Dermis blood vessel endothelial cell (primary cell): ENCODE measurements at places on chromosomes 5 and 9. TPM values are rescaled to one million over a fixed set of nuclear protein-coding genes. Genes with fewer than 3 reads are reported as not detected.

- no peak for DNase-seq
Observed at GRCh38 chr9:91196103-91196950, 165.4 kb downstream of the AUH start.

- DNase-seq = peak; percentile 58
Observed at GRCh38 chr5:9544502-9545135, 1.3 kb downstream of the SEMA5A start.

DNA sequence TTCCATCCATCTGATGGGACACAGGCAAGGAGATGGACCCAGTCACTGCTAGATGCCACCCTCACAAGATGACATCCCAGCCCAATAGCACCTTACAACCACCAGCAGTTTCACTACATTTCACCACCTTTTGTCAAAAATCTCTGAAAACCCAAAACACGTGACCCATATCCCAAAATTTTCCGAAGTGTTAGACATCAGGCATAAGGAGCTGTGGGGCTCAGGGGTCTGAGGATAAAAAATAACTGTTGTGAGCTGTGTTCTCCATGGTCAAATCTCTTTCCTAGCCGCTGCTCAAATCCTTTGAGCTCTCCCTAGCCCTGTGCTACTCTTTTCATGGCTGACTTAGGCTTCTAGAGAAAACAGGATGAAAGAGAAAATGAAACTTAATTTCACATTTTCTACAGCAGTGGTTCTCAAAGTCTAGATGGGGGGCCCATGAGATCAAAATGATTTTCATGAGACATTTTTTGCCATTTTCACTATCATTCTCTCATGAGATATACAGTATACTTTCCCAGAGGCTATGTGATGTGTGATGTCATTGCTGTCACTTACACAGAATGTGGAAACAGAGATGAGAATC is 40.7 kb downstream of the TIMD4 start:
- DNase-seq = no peak

DNA sequence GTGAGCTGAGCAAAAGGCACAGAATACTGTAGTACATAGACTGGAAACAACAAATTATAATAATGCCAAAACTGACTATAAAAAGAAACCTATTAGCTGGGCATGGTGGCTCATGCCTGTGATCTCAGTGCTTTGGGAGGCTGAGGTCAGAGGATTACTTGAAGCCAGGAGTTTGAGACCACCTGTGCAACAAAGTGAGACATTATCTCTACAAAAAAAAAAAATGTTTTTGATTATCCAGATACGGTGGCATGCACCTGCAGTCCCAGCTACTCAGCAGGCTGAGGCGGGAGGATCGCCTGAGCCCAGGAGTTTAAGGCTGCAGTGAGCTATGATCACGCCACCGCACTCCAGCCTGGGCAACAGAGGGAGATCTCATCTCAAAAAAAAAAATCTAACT is 175.9 kb downstream of the TTC39B start:
- DNase-seq = no peak

DNA sequence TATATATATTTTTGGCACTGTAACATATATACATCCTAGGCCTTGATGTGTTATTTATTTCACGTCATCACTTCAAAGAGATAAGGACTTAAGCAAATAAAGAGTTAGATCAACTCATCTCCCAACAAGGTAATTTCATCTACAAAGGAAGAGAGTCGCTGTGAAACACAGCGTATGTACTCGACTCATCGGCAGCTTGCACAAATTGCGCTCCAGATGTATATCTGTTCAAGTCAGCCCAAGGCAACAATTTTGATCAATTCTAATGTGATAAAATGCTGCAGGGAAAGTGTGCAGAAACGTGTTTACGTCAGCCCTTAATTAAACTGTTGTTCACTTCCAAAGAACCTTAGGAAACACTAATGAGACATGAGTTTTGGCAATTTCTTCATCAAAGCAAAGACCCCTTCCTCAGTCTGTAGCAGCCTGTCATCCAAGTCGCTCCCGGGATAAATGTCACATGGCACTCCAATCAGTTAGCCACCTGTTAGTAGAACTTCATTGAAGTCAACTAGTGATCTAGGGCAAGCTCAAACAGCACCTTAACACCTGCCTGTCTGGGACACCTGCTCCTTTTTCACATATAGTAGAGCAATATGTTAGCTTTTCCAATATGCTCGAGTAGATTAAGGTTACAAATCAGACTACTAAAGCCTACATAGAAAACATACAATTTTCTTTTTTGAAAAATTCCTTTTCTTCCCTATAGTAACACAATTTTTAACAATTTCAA is 182.4 kb downstream of the NFIB start:
- DNase-seq = no peak

DNA sequence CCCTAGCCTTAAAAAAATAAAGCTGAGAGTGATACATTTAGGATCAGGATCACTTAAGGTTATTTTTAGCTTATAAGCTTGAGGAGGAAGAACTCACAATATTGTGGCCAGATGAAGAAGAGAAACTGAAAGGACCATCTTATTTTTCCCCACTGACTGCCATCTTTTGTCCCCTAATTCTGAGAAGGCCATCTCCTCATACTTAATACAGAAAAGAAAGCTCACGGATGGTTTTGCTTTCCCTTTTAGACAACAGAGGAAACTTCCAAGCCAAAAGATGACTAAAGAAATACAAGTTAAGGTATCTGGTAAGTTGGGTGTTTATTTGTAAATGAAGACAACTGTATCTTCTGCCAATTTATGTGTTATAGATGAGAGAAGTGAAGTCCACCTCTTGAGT is 36.4 kb downstream of the ERAP1 start:
- DNase-seq = no peak

GRCh38 chr5:151051066-151051930 is 29.5 kb downstream of the TNIP1 start:
- DNase-seq = peak; percentile 92

DNA sequence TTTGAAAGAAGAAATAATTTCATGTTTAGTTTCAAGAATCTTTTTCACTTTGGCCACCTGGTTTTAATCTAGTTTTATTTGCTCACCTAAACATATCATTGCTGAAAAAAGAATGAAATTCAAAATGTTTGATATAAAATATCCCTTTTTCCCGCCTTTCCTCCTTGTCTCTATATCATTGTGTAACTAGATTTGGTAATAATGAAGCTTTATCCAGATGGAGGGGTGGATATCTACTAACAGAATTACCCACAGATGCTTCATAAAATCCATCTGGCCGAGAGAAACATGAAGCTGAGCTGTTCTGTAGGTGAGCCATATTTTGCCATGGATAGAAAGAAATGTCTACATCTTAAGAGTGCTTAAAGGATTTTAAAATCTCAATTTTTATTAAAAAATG is 214.7 kb downstream of the ICE1 start:
- DNase-seq = no peak

GRCh38 chr9:121557581-121558447 is 58.2 kb upstream of the GGTA1 start:
- DNase-seq = peak; percentile 94

DNA sequence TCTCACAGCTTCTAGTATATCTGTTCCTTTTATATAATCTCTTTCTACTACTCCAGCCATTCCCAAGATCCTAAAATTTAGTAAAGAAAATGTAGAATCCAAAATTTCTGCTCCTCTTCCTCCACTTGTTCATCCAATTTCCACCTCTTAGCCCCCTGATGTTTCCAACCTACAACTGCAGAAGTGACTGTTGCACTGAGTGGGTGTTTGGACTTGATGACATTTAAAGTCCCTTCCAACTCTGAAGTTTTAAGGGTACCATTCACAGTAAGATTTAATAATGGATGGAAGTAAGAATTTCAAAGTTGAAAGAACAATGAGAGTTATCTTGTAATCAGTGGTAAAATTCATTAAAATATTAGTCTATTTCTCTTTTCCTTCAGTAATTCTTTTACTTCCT is 5.5 kb downstream of the DIAPH1 start:
- no peak for DNase-seq

DNA sequence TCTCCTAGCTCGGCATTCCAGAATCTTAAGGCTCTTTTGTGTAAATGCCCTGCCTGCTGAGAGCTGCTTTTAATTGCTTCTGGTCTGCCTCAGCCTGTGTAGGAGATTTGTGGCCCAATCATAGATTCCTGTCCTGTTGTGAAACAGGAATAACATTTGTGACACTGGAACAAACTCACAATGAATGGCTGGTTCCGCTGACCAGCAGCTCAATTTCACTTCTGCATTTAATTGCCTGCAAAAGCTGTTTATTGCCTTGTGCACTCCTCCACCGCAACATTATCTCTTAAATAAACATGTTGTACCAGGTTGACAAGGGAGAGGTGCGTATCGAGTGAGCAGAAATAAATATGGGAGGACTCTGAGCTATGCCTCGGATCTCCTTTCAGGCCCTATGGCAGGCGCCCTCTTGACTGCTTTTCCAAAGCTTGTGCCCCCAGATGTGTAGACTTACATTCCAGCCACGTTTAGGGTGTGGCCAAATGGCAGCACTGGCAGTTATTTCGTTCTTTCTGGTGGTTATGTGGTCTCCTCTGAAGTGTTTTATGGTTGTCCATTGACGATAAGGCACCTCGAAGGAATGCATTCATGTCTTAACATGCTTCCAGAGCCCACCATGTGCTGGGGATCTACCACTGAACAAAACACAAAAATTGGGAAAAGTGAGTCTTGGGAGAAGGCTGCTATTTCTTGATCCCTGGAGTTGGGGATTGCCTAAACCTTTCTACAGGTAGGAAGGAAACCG is 58.1 kb downstream of the DMRT1 start:
- DNase-seq = no peak

GRCh38 chr5:88769165-88769564 is 113.8 kb downstream of the MEF2C start:
- DNase-seq = no peak

DNA sequence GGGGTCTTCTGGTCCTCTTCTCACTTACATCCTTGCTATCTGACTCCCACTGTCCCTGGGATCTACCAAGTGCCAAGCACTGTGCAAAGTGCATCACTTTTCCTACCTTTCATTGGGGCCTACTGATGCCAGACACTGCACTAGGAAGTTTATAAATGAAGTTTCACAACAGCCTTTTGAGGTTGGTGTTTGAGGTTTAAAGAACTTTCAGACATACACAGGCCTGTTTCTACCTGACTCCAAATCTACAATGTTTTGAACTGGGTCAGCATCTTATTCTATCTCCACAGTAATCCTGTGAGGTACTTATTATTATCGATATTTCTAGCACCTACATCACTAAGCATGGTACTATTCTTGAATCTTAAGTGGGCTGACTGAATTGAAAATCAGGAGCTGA is 227.7 kb downstream of the ZSWIM6 start:
- DNase-seq = no peak

DNA sequence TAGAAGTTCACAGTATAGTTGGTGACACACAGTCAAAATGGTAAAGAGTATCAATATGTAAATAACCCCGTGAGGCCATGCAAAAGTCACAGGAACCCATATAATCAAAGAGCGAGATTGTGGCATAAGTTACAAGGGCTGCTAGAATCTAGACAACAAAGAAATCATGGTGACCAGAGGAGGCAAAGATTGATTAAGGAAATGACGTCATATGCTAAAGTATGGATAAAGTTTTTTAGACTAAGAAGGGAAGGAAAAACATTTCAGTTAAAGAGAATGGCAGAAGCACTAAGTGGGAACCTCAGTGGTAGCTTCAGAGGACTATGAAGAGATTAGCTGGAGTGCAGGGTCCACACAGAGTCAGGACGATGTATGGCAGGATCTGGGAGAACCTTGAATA is 330.3 kb downstream of the NFIB start:
- DNase-seq = no peak

- DNase-seq = no peak
Observed at GRCh38 chr9:89383030-89383720, 64.9 kb downstream of the SECISBP2 start.

DNA sequence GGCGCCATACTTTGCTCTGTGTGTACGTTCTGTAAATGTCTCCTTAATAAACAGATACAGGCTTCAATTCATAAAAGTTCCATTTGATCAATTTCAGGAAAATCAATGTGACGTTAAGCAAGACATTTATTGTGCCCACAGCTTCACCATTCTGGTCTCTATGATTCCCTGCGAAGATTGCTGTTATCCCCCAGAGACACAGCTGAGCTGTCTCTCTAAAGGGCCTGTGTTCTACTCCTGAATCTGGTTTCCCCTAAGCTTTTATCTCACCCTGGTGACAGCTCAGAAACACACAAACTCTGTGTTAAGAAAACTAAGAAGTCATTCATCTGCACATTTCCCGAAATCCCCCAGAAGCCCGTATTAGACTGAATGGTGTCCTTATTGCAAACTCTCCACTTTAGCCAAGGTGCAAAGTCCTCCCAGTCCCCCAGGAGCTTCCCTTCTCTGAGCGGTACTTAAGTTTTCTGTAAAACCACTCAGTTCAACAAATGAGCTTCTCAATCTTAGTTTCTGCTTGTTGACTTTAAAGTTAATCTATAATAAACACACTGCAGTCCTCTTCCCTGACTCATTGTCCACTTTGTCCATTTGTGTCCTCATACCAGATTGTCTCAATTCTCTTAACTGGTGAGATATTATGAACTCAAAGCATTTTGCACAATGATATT is 1.4 kb upstream of the C5orf15 start:
- DNase-seq = no peak

DNA sequence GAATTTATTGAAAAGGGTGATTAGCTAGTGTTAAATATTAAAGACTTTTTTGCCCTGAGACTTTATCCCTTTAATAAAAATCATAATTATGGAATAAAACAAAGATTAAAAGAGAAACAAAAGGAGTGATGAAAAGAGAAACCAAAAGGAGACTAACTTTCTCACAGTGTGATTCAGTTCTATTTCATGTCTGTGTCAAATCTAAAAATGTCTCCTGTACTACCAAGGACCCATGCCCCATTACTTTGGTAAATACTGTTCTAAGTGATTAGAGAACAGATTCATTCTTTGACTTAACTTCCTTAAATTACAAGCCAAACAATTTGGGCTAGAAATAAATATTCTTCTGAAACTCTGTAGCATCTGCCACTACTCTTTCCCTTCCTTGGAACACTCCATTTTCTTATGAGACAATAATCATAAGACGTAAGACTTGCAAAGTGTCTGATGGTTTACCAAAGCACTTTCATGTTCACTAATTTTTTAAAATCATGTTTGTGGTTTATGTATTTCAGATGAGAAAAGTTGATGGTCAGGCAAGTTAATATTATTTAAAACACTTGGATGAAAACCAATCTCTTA is 319.0 kb downstream of the EBF1 start:
- no peak for DNase-seq

- DNase-seq = peak; percentile 35
Observed at GRCh38 chr5:73701566-73701965, 75.6 kb downstream of the ARHGEF28 start.

The CSF1R gene
- total RNA-seq = not detected in 2 replicates

The ADAMTS19 gene
- not detected in 2 replicates for total RNA-seq

The AP3S1 gene
- 63.6 and 78.6 TPM in 2 replicates for total RNA-seq

The XPA gene
- total RNA-seq = 8.3 and 11.9 TPM in 2 replicates

The SPATA31E1 gene
- not detected in 2 replicates for total RNA-seq

The CDC25C gene
- total RNA-seq = 2.4 and 11.3 TPM in 2 replicates

The DEPDC1B gene
- 6.8 and 19.7 TPM in 2 replicates for total RNA-seq

The TLE1 gene
- 65.7 and 92.7 TPM in 2 replicates for total RNA-seq

The ALDH7A1 gene
- total RNA-seq = 26.7 and 28.7 TPM in 2 replicates

The PCDHB2 gene
- total RNA-seq = 0.88 and 1.4 TPM in 2 replicates

The UIMC1 gene
- 61.8 and 73.5 TPM in 2 replicates for total RNA-seq

The SLC9A3 gene
- 1.5 TPM in 2 replicates for total RNA-seq

The IL33 gene
- 11.8 and 38.5 TPM in 2 replicates for total RNA-seq

The PCDHB1 gene
- not detected in 2 replicates for total RNA-seq

The FSD1L gene
- total RNA-seq = 3.1 and 4.4 TPM in 2 replicates

The SPINK6 gene
- not detected in 2 replicates for total RNA-seq
